ENCODE measurements at places on chromosomes 7 and 10.

- DNase-seq = no peak
Measured at GRCh38 chr7:106767078-106767477, 98.0 kb upstream of the PIK3CG start.

- no peak for DNase-seq
Measured at GRCh38 chr10:69892816-69893215, 91.1 kb downstream of the COL13A1 start.

DNA sequence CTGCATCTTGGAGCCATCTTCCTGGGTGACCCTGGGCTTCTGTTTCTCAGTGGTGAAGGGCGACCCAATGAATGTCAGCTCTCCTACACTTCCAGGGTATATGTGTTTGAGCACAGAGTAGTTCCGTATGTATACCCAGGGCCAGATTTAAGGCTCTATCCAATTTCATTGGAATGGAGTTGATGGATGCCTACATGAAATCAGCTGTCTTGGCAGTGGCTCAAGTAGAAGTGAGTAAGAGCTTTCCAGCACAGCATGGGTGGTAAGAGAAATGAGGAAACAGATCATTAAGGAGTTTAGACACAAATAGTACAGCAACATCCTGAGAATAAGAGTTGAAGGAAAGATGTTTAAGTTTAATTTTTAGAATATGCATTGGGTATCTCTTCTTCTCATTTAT lies 433.0 kb downstream of the PAXIP1 start:
- no peak for DNase-seq

- no peak for DNase-seq
Measured at GRCh38 chr7:150958062-150958552, 20.0 kb downstream of the KCNH2 start.

DNA sequence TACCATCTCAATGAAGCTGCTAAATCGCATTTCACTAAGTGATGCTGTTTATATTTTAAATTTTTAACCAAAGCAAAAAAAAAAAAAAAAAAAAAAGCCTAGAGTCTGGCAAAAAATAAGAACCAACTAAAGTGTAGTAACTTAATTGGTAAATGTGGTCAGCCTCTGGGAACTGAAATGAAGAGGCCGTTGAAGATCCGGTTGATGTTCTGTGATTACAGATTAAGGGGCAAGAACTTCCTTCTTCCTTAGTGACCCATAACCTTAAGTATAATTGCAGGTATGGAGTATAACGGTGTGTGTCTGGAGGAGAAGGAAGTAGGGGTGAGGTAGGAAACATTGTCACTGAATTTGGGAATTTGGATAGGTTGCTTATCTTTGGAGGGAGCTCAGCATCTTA lies 7.7 kb upstream of the SRGN start:
- no peak for DNase-seq

- DNase-seq = no peak
Measured at GRCh38 chr10:24947304-24948097, 4.9 kb downstream of the PRTFDC1 start.

- no peak for DNase-seq
Measured at GRCh38 chr7:23216021-23216420, 30.6 kb upstream of the GPNMB start.

GRCh38 chr7:21945454-21946221 lies at the start of gene CDCA7L:
TSS of gene CDCA7L (minus strand) at chr7:21945899. CDS start at chr7:21945804, 95 bp downstream.
- peak; percentile 63 for DNase-seq

- no peak for DNase-seq
Measured at GRCh38 chr10:85149766-85150165, 821.4 kb downstream of the CCSER2 start.

DNA sequence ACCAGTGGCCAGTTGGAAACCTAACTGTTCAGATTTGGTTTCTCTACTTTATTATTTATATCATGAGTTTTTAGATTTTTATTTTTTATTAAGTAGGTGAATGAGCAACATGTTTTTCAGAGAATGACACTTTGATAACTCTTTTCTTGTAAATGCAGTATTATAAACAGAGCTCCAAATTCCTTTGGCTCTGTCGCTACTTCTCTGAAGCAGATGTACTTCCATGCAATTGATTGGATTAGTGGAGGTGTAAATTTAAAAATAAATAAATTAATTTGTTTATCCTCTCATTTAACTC lies 34.3 kb upstream of the ICA1 start:
- DNase-seq = no peak

DNA sequence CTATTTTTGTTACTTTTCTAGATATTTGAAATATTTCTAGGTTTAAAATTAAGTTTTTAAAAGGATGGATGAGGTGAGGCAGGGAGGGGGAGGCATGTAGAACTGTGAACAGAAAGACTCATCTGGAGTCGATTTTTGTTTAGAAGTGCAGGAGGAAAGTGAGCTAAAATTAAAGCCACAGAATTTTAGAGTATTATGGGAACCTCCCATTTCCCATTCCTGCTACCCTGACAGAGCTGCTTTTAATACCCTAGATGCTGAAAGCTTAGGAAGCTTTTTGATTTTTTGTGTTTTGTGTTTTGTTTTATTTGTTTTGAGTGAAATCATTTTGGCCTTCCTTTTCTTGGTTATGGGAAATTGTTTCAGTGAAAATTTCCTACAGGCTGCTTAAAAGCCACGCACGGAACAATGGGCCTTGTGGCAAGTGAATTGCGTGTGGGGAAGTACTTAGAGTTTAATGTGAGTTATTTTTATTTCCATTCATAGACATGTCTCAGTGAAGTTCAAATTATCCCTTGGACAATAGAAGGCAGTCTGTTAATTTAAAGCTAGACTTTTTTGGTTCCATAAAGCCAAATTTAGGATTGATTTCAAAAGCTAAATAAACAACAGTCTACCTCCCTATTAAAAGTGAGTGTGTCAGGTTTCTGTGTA lies 102.0 kb upstream of the HDAC9 start:
- no peak for DNase-seq
